Neural crest cell (in vitro differentiated cells): ENCODE measurements at places on chromosomes 2 and 18.

GRCh38 chr2:49044350-49045079 lies 109.8 kb downstream of the FSHR start:
- no peak for DNase-seq

DNA sequence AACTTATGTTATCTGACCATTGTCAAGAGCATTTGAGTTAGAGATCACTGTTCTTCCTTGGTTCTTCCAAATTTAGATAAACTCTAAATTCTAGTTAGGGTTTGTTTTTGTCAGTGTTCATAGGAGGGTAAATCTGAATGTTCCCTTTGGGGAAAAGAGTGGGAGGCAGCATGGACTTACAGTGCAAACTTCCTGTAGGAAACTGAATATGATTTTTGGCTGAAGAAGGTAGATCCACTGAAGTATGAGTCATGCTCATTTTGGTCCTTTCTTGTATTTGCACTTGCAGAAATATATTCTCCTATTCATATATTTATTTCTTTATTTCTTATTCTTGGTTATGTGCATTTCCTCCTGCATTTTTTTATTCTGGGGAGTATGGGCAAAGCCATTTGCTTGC lies 27.3 kb downstream of the CCDC85A start:
- DNase-seq = no peak

- DNase-seq = no peak
These were observed 5.9 kb downstream of the BCL2L11 start for GRCh38 chr2:111126581-111126980.

DNA sequence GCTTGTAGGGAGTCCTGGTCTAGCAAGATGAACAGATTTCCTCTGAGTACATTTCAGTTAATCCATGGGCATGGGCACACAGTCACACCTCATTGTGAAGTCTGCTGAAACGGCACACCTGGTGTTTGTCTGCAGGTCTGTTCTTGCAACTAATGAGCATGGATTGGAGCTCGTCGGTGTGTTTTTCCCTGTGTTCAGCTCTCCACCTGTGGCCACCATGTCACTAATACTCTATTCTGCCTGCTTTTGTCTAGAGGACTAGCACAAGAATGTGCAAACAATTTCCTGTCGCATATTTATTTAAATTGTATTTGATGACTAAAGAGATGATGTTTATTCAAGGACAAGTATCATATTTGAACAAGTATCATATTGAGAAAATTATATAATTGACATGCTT lies 24.5 kb upstream of the PPP4R1 start:
- DNase-seq = no peak

DNA sequence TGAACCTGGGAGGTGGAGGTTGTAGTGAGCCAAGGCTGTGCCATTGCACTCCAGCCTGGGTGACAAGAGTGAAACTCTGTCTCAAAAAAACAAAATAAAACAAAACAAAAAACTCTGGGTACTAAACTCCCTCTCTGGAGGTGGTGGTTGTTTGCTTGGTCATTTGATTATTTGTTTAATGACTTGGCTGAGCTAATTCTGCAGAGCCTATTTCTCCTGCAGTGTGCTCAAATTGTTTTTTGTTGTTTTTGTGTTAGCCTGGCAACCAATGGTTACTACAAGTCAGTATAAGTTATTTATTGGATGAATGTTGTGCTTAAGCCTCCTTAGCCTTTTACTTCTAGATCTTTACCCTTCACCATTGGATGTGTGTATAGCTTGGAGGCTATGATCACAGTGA lies 387.5 kb downstream of the ADCYAP1 start:
- no peak for DNase-seq

DNA sequence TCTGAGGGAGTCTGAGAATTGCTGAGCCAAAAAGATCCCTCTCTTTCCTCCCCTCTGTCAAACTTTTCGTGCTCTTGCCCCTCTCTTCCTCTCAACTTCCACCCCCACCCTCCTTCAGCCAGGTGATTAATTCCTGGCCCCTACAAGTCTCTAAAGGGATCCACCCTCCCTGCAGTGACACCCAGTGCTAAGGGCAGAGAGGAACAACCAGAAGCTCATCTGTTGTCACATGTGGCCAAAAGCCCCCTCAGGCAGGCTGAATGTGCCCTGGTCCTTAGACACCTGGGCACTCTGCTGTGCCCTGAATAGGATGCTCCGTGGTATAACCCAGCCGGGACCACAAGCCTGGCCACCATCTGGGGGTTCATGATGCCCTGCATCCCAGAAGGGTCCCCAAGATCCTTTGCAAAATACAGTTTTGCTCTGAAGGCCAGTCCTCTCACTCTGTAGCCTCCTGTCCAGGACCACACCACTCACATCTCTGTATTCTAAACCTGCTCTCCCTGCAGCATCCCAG lies 234.4 kb downstream of the BCL11A start:
- no peak for DNase-seq

GRCh38 chr2:188199716-188200128 lies 92.0 kb upstream of the GULP1 start:
- DNase-seq = no peak

DNA sequence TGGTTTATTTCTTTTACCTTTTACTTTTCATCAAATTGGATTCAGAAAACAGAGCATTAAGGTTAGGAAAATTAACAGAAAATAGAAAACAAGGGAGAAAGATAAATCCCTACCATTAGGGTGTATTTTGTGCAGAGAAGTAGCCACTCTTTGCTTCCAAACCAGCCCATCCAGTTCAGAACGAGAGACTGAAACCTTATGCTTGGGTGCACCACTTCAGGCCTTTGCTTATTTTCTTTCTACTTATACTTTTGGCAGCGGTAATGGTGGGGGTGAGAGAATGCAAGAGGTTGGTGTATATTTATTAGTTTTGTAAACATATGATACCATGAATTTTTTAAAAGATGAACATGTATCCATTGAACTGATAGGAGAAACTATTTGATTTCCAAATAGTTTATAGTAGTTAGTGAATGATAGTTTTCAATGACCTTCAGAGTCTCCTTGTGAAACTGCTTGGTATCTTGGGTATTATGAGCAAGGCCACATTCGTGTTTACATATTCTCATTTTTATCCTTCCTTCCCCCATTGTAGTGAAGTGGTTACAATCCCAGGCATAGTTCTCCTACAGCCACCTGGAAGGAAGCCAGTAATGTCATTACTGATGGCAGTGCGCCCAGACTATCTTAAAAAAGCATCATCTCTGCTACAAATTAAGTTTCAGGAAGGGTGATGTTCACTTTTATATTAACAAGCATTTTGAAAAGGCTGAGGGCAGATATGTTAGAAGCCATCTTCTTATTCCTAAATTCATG lies 60.8 kb downstream of the MFSD6 start:
- no peak for DNase-seq

DNA sequence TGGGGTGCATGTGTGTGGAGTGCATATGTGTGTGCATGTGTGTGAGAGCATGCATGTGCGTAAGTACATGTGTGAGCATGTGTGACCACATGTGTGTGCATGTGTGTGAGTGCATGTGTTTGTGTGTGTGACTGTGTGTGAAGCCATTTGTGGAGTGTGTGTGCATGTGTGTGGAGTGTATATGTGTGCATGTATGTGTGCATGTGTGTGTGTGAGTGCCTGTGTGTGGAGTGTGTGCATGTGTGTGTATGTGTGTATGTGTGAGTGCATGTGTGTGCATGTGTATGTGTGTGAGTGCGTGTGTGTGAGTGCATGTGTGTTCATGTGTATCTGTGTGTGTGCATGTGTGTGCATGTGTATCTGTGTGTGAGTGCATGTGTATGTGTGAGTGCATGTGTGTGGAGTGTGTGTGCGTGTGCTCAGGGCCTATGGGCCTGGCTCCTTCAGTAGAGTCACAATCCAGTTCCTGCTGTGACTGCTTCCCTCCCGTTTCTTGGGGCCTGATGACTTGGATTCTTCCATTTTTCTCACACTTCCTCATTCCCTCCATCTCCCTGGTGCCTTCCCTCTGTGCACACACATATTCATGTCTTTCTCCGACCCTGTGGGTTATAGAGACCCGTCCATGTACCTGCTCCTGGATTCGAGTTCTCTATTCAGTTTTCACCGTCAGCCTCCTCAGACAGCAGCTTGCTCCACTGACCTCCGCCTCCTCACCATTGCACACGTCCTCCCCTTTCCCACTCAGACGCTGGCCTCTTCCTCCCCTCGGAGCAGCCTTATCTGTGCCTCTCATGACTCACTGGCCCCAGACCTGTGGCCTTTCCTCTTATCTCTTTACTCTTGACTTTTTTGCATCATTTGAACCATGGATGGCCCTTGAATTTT lies 25.2 kb downstream of the TOGARAM2 start:
- DNase-seq = no peak
